ENCODE measurements at places on chromosomes 5 and 9.

DNA sequence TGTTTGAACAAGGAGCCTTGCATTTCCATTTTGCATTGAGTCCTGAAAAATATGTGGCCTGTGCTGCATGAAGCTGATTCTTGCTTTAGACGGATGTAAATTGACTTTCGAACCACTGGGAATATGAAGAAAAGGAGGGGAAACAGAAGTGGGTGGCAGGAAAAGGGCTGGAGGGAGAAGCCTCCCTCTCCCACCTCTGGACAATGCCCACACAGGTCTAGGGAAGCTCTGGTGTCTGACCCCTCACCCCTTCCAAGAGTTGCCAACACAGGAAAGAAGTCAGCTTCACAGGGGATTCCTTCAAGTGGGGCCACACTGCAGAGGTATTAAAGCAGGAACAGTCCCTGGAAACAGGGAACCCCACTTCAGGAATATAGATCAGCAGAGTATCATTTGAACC is 52.2 kb downstream of the ZNF366 start:
- DNase-seq: no peak

DNA sequence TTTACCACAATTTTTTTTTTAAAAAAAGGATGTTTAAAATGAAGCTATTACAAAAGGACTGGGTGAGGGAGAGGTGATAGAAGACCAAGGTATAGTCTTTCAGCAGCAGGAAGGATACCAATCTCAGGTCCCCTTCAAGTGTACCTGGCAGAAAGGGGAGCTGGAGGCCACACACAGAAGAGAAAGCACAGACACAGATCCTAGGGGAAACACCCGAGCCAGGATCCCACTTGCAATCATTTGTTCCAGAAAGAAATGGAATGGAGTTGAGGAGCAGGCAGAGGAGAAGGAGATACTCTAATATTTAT is 5.6 kb downstream of the GNPDA1 start:
- no peak for DNase-seq

DNA sequence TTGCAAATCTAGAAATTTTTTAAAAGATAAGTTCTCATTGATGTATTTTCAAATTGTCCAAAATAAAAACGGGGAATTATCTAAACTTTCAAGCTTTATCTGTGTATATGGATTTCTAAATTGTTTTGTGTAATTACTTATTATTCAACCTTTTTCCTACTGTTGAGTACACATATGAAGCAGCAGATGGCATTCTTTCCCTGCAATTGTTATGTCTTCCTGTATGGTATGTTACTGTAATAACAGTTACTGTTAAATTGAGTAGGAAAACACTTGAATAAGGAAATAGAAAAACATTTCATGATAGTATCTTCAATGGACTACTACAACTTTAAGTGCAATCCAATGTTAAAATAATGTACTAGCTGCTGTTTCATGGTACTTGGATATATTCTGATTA is 124.8 kb downstream of the RANBP17 start:
- DNase-seq: no peak

DNA sequence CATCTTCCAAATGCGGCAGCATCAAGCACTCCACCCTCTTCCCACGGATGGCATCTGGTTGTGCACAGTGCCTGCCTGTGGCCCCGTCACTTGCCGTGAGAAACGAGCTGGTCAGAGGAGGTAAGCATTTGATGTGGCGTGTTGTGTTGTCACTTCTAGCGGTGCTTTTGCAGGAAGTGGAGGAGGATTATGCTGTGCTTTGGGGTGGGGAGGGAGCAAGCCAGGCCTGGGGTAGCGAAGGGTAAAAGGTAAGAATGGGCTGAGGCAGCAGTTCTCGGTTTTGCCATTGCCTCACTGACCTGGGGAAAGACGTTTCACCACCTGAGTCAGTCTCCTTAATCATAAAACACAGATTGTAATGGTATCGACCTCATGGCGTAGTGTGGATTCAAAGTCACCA is 2.3 kb upstream of the POMT1 start:
- peak; percentile 92 for DNase-seq

GRCh38 chr9:35635730-35636129 is 15.0 kb downstream of the SIT1 start:
- DNase-seq: no peak

DNA sequence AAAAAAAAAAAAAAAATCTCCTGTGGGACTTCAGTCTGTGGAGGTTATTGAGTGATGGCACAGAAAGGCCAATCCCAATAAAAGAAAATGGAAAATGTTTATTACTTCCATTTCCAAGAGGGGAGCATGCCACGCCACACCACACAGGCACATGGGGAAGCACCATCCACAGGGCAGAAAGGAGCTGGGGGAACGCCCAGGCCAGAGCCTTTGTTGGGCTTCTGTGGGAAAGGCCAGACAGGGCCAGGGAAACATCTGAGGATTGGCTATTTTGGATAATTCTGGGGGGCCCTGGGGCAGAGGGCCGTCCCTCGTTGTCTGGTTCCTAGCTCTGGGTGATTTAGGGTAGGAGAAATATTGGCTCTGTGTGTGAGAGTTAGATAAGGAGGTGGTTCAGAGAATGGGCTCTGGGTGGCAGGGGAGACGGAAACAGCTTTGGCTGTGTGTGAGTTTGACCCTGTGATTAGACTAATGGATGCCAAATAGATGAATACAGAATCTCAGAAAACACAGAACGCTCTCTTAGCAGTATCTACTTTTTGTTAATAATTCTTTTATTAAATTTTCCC is 49.0 kb upstream of the ABL1 start:
- DNase-seq: no peak
